ENCODE measurements at places on chromosomes 1 and 21.

- DNase-seq: no peak
These were observed 19.6 kb downstream of the NEGR1 start for GRCh38 chr1:72262735-72263134.

GRCh38 chr1:31523769-31524168, 52.5 kb upstream of the TINAGL1 start:
- no peak for DNase-seq

GRCh38 chr1:3243304-3243703, 174.3 kb downstream of the PRDM16 start:
- DNase-seq: no peak

- no peak for DNase-seq
These were observed 34.9 kb downstream of the ALPL start for GRCh38 chr1:21544095-21544494.

GRCh38 chr1:33649759-33650158, 177.3 kb downstream of the ZSCAN20 start:
- DNase-seq: no peak

DNA sequence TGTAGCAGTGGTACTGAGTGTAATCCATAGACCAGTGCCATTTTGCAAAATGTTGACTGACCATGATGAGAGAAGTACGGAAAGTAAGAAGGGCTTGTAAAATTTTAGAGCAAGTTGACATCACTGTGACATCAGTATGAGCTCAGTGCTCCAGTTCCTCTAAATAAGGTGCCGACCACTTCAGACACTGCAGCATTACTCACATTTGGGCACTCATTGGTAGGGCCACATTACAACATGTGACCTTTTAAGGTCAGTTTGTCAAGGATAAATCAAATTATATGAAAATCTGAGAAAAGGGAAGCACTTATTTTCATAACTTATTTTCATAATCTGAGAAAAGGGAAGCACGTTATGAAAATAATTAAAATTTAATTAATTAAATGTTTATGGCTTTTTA, 128.0 kb upstream of the ERG start:
- DNase-seq: no peak

DNA sequence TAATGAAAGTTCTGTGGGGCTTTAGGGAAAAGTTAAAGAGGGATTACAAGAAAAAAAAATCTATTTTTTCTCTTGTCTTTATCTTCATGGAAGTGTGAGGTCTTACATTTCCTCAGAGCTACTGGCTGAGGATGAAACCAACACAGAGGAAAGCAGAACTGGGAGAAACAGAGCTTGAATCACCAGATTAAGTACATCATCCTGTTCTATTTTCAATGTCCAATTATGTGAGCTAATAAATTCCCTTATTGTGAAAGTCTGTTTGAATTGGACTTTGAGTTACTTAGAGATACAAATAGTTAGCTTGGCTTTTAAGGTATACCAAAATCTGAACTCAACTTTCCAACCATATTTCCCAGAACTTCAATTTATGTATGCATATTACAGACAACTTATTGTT, 69.2 kb downstream of the LPGAT1 start:
- no peak for DNase-seq

DNA sequence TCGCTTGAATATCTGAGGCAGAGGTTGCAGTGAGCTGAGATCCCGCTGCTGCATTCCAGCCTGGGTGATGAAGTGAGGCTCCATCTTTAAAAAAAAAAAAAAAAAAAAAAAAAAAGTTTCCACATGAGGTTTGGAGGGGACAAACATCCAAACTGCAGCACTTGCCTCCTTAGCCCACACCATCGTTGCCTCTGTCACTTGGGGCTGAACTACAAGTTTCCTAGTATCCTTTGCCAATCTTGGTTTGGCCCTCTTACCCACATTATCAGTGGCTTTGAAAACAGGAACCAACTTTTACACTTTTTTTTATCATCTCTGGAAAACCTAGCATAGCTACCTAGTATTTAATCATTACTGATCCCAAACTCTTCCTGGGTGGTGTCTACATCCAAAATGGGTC, 59.2 kb downstream of the CLSTN1 start:
- no peak for DNase-seq

- DNase-seq: no peak
These were observed 26.1 kb downstream of the SLC6A17 start for GRCh38 chr1:110176299-110176956.

GRCh38 chr21:41819856-41820281, 53.0 kb upstream of the RIPK4 start:
- no peak for DNase-seq

DNA sequence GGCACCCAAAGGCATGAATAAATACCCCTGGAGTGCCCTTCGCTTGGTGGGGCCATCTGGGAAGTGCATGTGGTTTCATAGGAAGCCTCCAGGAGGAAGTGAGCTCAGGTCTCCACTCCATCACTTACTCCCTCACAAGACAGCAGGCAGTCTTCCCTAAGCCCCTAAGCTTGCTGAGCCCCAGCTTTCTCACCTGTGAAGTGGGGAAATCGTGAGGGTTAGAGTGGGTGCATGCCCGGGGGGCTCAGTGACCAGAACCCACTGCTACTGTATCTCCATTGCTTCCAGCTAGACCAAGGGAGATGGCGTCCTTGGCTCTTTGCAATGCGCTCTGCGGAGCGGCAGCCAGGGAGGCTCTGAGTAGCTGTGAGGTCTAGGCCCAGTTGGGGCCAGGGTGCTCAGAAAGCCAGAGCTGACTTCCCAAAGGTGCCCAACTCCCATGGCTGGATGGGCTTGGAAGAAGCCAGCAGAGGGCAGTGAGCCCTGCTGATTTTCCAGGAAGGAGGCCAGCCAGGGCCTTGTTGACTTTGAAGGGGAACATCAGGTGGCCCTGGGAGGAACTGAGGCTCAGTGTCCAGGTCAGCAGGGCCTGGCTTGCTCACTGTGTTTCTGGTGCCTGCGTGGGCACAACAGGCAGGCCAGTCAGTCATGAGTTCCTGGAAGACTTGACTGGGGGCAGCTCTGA, 27.3 kb downstream of the CDCP2 start:
- DNase-seq: no peak

DNA sequence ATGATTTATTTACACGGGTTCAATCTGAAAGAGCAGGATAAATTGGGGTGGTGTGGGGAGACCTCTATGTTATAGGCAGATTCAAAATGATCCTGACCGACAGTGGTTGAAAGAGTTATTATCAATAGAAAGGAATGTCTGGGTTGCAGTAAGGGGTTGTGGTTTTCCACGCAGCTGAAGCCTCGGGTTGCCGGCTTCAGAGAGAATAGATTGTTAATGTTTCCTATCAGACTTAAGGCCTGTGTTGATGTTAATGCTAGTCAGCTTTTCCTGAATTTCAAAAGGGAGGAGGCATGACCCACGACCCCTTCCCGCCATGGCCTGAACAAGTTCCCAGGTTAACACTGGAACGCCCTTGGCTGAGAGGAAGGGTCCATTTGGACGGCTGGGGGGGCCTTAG, 2.2 kb upstream of the UBE2J2 start:
- DNase-seq: no peak

GRCh38 chr21:37553078-37553481, 186.5 kb downstream of the DYRK1A start:
- no peak for DNase-seq

GRCh38 chr1:2249559-2249906, 21.4 kb downstream of the SKI start:
- DNase-seq: no peak

Measured in esophagus squamous epithelium (tissue), 5 donors.